ENCODE measurements at places on chromosomes 3 and 15.

- DNase-seq: no peak
Measured at GRCh38 chr3:184022323-184022722, 4.6 kb upstream of the ABCC5 start.

GRCh38 chr3:17800232-17800631 is 57.8 kb upstream of the TBC1D5 start:
- no peak for DNase-seq

- no peak for DNase-seq
Measured at GRCh38 chr3:184739594-184740505, 28.0 kb upstream of the MAGEF1 start.

DNA sequence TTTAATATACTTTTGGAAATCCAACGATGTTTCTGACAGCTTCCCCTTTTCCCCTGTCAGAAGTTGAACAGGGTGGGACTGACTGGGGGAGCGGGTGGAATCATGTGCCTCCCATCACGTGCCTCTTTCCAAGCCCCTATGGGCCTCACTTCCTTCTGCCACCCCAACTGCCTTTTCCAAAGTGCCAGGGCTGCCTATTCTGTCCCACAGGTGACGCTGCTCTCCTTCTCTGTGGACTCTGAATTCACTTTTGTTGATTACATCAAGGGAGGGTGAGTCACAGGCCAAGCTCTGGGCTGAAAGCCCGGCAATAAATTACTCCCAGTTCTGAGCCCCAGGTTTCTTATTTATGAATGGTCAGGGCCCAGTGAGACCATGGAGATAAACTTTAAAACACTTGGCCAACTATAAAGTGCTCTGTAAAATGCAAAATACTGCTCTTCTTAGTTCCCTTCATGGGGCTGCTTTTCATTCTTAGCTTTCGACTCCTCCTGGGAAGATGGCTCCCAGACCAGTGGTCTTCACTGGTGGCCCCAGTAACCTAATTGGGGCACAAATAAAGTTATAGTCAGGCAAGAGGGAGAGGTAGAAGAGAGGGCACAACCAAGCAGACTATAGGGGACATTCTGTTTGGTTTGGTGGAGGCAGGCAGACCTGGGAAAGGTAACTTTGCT is 12.3 kb downstream of the CPNE9 start:
- no peak for DNase-seq

DNA sequence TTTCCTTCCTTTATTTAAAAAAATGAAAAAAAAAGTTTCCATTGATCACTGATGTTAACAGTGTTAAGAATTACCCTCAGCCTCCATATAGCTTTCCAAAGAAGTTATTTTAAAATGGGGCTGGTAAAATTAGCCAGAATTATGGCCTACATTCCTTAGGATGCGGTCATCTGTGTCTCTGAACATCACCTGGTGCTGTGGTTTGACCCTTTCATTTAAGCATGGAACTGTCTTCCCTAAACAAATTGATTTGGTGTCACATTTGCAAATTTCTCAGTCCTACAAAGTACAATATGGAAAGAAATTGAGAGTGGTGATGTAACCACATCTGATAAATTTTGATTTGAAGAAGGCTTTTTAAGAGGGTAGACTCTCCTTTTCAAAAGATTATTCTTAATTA is 40.3 kb upstream of the ZPLD1 start:
- no peak for DNase-seq

GRCh38 chr3:64122476-64122875 is 99.2 kb upstream of the PSMD6 start:
- no peak for DNase-seq

DNA sequence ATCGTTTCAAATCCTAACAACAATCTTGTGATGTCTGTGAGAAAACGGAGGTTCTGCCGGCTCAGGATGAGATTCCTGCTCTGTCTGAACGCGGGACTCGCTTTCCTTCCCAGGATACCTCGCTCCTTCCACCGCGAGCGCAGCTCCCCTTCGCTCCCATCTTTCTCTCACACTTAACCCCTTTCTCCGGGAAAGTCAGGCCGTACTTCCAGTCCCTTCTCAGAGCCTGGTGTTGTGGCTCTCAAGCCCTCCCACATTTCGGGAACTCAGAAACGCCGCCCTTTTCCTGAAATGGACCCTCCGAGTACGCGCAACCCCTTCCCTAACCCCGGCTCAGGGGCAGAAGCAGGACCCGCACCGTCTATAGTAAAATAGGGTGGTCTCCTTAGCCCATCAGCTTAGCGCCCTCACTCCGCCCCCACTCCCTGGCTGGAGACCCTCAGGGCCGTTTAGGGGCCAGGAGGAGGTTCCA is 378 bp upstream of the FEM1B start:
- DNase-seq: no peak

GRCh38 chr15:45087513-45087912 is 26.5 kb downstream of the DUOX2 start:
- DNase-seq: no peak

DNA sequence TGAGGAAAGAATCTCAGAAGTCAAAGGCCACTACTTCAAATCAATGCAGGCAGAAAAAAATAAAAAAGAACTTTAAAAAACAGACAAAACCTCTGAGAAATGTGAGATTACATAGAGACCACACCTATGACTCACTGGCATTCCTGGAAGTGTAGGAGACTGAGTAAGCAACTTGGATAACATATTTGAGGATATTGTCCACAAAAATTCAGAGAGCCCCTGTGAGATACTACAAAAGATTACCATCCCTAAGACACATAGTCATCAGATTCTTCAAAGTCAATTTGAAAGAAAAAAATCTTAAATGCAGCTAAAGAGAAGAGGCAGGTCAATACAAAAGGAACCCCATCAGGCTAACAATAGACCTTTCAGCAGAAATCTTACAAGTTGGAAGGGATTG is 887.3 kb downstream of the NTRK3 start:
- no peak for DNase-seq

DNA sequence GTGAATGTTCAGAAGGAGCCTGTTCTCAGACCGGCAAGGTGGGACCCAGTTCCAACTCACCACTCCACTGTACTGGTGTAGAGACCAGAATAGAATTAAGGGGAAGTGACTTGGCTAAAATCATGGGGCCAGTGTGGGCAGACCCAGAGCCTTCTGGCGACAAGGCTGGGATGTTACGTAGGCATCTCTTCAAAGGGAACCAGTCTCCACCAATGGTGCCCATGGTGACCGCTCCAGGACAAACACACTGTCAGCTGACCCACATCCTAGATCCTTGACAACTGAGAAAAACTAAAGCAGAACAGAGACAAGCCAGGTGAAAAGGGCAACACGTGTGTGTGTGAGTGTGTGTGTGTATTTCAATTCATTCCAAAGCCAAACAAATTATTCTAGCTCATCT is 321.7 kb upstream of the FRG2C start:
- no peak for DNase-seq

DNA sequence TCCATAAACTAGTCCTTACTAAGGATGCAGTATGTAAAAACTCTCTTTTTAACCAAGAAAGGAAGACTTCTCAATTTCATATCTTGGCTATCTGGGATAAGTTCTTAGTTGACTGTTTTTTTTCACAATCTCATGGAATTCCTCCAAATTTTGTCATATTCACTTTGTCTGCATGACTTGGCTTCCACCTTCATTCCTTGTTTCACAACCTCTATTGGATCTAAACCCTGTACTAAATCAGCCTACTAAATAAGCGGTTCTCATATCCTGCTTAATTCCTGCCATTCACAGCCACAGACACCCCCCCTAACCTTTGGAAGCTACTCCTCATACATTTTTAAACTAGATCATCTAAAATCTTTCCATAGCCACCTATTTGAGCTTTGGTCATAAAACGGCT is 370.6 kb upstream of the NAALADL2 start:
- no peak for DNase-seq

DNA sequence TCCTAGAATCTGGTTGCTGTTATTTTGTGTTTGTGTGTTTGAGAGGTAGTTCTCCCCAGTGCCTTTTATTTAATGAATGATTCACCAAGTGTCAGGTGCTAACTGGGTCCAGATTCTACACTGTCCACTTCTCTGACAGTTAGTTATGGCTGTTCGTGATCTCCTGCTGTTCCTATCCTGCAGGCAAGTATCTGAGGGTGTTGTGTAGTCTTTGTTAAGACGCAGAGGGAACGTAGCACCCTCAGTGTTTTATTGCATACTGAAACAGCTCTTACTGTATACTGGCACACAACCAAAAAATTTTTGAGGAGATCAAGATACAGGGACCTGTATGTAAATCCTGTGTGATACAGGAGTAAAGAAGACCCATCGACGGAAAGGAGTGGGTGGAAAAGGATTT is 1271.3 kb downstream of the ROBO1 start:
- no peak for DNase-seq

- no peak for DNase-seq
Measured at GRCh38 chr3:33184863-33185262, 33.7 kb downstream of the SUSD5 start.

DNA sequence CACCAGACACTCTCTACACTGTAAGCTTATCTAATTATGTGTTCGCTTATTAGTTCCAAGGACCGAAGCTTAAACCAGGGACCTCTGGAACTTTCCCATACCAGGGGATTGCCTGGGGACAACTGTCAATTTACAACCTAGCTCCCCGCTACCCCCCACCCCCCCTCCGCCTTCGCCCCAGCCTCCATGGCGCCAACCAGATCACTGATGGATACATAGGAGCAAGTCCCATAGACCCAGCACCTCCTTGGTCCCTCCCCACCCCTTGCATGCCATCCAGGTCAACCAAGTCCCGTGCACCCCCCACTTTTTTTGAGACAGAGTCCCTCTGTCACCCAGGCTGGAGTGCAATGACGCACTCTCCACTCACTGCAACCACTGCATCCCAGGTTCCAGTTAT is 930 bp upstream of the PDCD7 start:
- no peak for DNase-seq

DNA sequence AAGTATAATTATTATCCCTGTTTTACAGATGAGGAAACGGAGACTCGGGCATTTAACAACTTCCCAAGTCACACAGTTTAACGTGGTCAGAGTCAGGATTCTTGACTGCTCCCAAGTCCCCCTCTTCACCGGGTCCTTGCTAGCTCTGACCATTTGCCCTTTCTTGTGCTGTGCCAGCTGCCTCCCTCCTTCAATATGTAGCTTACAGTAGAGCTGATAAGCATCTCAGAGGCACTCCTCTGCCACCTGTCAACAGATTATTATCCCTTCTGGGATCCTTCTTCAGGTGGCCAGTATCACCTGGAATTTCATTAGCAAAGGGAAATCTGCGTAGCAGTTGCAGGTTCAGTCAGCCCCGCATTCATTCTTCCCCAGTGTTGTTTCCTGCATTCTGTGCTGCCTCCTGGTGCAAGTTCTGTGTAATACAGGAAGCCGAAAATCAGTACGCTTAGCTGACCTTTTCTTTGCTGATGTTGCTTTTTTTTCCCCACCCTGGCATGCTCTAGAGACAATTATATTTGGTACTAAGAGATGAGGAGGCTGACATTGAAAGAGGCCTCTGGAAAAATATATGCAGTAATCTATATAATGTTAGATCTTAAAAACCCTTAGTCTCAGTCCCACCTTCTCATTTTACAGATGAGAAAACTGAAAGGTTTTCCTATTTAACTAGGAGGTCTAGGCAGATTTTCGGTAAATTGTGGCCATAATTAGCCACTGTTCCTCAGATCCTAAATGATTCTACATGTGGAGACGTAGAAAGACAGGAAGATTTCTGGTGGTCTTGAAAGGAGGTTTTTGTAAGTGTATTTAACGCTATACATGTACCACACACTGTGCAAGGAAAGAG is 24.8 kb downstream of the TMOD2 start:
- DNase-seq: peak; percentile 32

GRCh38 chr3:98917608-98918007 is 16.1 kb upstream of the DCBLD2 start:
- no peak for DNase-seq

DNA sequence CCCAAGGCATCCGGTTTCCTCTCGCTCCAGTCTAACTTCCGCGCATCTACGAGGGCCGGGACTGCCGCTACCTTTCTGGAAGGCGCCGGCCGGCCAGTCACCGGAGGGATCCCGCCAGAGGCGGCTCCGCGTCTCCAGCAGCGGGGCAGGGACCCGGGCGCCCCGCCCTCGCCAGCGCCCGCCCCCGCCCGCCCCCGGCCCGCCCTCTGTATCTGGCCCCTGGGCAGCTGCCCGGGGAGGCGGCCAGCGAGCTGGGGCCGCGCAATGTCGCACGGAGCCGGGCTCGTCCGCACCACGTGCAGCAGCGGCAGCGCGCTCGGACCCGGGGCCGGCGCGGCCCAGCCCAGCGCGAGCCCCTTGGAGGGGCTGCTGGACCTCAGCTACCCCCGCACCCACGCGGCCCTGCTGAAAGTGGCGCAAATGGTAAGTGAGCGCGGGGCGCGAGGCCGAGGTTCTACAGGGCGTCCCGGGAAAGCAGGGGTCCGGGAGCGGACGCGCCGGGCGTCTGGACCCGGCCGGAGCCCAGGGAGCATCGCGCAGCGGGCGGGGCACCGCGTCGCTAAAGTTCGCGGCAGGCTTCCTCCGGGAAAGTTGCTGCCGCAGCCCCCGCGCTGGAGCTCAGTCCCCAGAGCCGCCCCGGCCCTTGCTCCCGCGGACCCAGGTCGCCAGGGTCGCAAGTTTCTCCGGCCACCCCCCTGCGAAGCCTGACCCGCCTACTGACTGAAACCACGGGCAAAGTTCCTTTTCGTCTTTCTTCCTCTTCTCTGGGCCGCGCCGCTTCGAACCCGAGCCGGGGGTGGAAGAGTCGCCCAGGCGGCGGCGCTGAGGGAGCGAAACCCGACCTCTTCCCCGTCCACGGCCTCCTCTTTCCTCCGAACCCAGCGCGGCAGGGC is at the start of gene CMTM7:
CMTM7 (plus strand) TSS at position 211 of the 893 bp plus-strand sequence; CDS start at position 265, 54 bp downstream.
- peak; percentile 33 for DNase-seq

GRCh38 chr15:90500171-90500570 is 29.6 kb upstream of the CRTC3 start:
- no peak for DNase-seq

DNA sequence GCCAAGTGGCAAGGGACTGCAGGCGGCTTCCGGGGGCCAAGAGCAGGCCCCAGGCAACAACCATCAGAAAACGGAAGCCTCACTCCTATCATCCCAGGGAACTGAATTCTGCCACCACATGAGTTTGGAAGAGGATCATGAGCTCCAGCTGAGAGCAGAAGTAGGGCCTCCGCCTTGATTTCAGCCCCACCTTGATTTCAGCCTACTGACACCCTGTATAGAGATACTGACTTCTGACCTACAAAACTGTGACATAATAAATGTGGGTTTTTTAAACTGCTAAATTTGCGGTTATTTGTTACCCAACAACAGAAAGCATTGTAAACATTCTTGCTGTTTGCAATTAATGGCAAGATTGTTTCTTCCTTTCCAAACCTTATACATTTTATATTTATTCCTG is 21.6 kb upstream of the RARRES1 start:
- no peak for DNase-seq
